ENCODE measurements at places on chromosomes 2 and 18. TPM values are rescaled to one million over a fixed set of nuclear protein-coding genes. Genes with fewer than 3 reads are reported as not detected.
A peak's percentile ranks its signal among the peaks of the same experiment; 100 is the strongest.

GRCh38 chr2:26616706-26617587, 24.2 kb downstream of the CIB4 start:
- peak; percentile 91 for DNase-seq

GRCh38 chr2:105464325-105464724, 65.5 kb upstream of the FHL2 start:
- DNase-seq = no peak

GRCh38 chr18:75261430-75262223, 51.0 kb downstream of the TSHZ1 start:
- no peak for DNase-seq

FOXI3 gene
- not detected for total RNA-seq

Measured in vagina (tissue), 2 donors.